ENCODE measurements at places on chromosomes 12 and 14.

DNA sequence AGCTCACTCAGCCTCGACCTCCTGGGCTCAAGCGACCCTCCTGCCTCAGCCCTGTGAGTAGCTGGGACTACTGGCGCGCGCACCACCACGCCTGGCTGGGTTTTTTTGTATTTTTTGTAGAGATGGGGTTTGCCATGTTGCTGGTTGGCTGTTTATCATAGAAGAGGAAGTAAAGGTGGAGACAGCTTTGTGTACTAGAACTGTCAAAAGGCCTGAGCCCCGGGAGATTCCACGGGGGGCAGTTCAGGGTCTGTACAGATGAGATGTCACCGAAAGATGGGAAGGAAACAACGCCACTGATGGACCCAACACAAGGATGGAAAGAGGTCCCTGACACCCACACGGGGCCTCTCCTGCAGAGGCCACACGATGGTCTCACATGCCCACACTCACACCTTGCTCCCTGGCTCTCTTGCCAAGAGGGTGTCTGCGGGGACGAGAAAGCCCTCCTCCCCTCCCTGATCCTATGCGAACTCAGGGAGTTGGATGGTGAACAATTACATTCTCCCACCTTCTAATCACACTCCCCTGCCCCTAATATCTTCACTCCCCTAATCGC is 66.6 kb downstream of the KDM2B start:
- DNase-seq = no peak

DNA sequence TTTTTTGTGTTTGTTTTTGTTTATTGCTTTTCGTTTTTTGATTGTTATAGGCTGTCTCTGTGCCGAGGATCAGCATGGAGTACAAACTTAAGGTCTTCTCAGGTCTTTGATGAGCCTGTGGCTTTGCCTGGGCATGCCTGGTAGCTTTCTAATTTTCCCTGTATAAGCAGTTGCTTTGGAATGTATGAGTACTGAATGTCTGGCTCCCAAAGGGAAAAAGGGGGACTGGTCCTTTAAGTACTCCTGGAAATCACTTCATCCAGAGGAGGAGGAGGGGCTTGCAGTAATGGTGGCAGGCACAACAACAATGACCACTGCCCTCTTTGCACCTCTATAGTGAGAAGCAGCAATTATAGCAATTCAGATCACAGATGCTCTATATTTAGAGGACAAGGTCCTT is 67.6 kb upstream of the TTC7B start:
- no peak for DNase-seq

DNA sequence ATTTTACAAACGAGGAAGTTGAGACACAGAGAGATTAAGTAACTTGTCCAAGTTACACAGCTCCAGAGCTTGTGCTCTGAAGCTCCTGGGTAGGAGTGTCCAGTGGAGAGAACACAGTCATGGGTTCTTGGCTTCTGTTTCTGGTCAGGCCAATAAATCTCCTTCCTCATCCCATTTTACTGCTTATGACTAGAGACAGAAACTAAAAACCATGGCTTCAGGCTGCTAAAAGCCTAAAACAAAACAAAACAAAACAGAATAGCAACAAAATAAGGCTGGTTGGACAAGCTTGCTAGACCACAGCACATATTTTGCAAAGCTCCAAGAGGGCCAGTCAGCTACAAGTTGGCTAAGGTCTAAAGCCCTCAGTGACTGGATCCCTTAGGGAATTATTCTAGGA is 49.8 kb downstream of the PTGER2 start:
- DNase-seq = peak; percentile 48

DNA sequence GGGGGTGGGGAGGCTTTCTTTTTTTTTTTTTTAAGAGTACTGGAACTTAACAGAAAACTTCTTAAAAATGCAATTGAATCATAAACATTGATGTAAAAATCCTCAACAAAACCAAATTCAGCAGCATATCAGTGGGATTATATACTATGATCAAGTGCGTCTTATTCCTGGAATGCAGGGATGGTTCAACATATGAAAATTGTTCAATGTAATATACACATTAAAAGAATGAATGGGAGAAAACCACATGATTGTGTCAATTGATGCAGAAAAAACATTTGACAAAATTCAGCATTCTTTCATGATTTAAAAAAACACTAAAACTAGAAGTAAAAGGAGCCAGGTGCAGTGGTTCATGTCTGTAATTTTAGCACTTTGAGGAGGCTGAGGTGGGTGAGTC is 41.2 kb upstream of the CCT2 start:
- DNase-seq = no peak

DNA sequence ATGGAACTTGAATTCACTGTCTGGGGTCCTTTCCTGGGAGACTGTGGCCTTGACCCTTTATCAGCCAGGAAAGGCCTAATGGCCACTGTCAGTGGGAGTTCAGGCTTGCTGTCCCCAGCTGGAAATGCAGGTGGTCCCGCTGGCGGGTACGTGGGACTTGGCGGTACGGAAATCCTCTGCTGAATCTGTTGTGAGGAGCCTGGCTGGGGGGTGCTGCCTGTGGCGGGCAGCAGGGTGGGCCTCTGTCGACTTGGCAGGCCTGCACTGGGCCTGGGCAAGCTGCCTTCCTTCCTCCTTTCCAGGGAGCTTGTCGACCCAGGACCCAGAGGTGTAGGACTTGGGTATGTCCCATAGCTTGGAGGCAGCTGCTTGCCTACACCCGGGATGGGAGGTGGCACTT is 26.3 kb downstream of the ZFYVE21 start:
- no peak for DNase-seq

GRCh38 chr12:114710151-114710550 is 26.2 kb upstream of the TBX3 start:
- no peak for DNase-seq

GRCh38 chr14:72640911-72641485 is 252.9 kb downstream of the DPF3 start:
- peak; percentile 65 for DNase-seq

DNA sequence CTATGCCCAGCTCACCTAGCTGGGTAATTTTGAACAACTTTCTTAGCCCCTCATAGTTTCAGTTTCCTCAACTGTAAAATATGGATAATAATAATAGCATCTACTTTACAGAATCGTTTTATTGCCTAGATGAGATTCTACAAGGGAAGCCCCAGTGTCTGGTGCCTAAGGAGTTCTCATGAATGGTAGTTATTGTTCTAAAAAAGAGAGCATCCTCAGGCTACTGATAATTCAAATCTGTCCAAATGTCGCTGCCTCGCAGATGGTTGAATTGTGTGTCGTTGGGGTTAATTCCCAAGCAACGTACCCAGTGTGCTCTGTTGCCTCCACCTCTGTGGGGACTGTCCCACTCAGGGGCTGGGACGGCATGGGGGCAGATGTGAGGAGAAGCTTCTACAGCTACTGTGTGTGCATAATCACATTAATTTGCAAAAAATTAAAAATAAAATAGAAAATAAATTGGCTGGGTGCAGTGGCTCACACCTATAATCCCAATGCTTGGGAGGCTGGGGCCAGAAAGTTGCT is 71.6 kb upstream of the CEP83 start:
- no peak for DNase-seq

DNA sequence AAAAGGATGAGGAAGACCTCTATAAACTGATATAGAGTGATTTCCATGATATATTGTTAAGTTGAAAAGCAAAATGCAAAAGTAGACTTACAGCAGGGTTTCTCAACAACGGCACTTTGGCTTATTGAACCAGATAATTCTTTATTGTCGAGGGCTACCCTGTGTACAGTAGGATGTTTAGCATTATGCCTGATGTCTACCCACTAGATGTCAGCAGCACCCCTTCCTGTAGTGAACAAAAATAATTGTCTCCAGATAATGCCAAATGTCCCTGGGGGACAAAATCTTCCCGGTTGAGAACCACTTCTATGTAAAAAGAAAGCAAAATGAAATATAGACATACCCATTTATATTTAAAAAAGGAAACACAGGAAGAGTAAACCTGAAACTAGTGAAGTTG is 32.4 kb downstream of the ABCD2 start:
- no peak for DNase-seq

GRCh38 chr12:18932211-18932610 is 194.3 kb downstream of the CAPZA3 start:
- no peak for DNase-seq

- no peak for DNase-seq
Measured at GRCh38 chr12:97713270-97713669, 250.7 kb downstream of the RMST start.

- no peak for DNase-seq
Measured at GRCh38 chr12:2317772-2318171, 265.0 kb downstream of the CACNA1C start.

DNA sequence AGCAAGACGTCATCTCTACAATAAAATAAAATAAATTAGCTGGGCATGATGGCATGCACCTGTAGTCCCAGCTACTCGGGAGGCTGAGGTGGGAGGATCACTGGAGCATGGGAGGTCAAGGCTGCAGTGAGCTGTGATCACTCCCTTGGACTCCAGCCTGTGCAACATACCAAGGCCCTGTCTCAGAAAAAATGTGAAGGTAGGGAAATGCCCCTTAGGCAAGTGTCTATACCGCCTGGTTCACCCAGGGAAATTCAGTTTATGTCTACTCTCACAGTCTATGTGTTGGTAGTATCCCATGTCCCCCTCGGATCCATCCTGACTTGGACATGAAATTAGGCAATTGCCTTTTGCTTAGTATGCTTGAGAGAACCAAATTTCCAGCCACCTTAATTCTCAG is 88.4 kb upstream of the TMEM132C start:
- DNase-seq = no peak

DNA sequence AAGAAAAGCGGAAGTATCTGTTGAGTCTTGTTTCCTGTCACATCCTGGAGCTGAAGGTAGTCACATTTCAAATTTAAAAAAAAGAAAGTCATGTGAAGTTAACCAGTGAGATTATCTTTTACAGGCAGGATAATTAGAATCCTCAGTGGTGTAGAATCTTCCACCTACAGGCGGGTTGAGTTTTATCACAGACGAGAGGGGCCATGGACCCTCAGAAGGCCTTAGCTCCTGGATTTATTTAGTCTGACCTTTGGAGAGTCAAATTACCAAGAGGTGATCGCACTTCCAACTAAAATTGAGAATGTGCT is 13.0 kb upstream of the GNG2 start:
- no peak for DNase-seq

DNA sequence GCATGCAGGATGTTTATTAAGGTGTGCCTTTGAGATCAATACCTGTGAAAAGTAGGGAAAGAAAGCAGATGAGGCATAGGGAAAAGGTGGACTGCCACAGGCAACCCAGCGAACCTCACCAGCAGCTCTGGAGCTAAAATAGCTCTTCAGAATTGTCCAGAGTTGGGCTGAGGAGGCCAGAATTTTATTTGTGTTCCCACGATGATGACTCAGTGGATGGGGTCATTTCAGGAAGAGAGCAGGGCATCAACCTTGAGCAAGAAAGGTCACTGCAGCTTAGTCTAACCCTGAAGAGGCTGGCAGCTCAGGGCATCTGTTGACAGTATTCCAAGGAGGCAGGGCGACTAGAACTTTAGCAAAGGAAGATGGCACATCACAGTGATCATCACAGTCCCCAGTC is 696.1 kb downstream of the DIO2 start:
- no peak for DNase-seq

- no peak for DNase-seq
Measured at GRCh38 chr12:131348646-131349045, 362.2 kb upstream of the SFSWAP start.

DNA sequence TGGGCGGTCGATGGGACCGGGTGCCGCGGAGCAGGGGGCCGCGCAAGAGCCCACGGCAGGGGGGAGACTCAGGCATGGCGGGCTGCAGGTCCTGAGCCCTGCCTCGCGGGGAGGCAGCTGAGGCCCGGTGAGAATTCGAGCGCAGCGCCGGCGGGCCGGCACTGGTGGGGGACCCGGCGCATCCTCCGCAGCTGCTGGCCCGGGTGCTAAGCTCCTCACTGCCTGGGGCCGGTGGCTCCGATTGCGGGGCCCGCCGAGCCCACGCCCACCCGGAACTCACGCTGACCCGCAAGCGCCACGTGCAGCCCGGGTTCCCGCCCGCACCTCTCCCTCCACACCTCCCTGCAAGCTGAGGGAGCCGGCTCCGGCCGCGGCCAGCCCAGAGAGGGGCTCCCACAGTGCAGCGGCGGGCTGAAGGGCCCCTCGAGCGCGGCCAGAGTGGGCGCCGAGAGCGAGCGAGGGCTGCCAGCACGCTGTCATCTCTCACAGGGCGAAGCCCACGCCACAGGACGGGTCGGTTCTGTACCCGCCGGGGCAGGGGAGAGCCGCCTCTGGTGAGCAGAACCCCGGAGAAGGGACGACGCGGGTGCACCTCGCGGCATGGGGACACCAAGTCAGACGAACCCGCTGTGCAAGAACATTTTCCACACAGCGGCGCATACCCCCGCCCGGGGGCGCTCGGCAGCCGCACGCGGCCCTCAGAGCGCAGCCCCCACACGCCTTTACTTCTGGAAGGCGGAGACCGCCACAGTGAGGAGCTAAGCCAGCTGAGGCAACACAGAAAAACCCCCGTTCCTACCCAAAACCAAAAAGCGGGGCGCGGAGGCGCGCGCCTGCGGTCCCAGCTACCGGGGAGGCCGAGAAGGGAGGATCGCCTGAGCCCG is 1.2 kb upstream of the SIVA1 start:
- peak; percentile 2 for DNase-seq

GRCh38 chr14:54577977-54578376 is 11.0 kb downstream of the SAMD4A start:
- DNase-seq = no peak

GRCh38 chr14:96782436-96782835 is 14.7 kb upstream of the VRK1 start:
- DNase-seq = no peak

- peak; percentile 22 for DNase-seq
Measured at GRCh38 chr14:96949594-96949993, 152.4 kb downstream of the VRK1 start.

- DNase-seq = no peak
Measured at GRCh38 chr12:121543786-121544185, 37.0 kb downstream of the KDM2B start.

DNA sequence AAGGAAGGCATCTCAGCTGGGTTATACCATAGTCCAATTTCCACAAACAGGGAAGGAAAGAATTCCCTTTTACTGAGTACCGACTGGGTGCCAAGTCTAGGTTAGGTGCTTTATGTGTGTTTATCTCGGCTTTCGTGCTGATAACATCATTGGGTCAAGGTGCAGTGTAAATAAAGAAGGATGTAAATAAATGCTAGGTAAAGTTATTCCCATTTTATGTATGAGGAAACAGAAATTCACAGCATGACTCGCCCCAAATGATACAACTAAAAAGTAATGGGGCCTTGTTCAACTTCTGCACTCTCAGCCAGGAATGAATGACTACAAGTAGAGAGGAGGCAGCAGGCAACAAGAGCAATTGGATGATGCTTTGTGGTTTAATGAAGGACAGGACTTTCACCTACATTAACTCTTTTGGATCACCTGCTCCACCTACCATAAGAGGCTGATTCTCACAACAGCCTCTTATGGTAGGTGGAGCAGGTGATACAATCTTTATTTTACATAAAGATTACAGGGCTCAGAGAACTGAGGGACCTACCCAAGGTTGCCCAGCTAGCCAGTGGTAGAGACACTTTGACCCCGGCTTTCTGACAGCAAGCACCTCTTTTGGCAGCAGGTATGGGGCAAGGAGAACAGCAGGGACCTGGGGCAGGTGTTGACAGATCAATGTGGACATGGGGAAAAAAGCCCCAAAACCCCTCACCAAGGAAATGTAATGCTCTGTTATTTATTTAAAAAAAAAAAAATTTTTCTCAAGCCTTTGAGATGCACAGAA is 213.4 kb upstream of the NUDT4 start:
- DNase-seq = no peak

Data from inflammatory macrophage treated with lipopolysaccharide for 1 hour (primary cell).